ENCODE measurements at places on chromosomes 13 and 19.

DNA sequence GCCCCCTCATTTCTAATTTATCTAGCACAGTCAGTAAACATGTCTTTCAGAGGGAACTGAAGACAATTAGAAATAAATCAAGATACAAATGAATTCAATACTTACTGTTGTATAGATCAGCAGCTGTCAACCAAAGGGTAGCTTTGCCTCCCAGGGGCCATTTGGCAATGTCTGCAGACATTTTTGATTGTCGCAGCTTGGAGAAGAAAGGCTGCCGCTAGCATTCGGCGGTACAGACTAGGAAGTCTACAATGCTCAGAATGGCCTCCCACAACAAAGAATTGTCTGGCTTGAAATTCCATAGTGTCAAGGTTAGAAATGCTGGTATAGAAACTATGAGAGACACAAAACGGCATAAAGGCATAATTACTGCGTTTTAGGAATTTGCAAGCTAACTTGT, 91.6 kb downstream of the RGCC start:
- no peak for DNase-seq

GRCh38 chr13:111861766-111862366, 205.1 kb upstream of the SOX1 start:
- DNase-seq = no peak

- no peak for DNase-seq
These were observed 272.7 kb downstream of the DIAPH3 start for GRCh38 chr13:59891053-59891452.

DNA sequence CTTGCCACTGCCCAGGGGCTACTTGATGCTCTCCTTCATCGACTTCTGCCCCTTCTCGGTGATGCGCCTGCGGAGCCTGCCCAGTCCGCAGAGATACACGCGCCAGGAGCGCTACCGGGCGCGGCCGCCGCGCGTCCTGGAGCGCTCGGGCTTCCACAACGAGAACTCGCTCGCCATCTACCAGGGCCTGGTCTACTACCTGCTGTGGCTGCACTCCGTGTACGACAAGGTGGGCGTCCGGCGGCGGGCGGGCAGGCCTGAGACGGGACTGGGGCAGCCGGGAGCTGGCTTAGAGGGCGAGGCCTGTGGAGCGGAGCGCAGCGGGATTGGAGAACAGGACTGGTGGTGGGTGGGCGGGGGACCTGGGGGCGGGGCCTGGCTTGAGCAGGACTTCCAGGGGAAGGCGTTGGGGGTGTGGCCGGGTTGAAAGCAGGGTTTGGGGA, 12.7 kb upstream of the PSMD8 start:
- peak; percentile 31 for DNase-seq

GRCh38 chr13:36057041-36057440, 74.1 kb downstream of the DCLK1 start:
- DNase-seq = no peak

DNA sequence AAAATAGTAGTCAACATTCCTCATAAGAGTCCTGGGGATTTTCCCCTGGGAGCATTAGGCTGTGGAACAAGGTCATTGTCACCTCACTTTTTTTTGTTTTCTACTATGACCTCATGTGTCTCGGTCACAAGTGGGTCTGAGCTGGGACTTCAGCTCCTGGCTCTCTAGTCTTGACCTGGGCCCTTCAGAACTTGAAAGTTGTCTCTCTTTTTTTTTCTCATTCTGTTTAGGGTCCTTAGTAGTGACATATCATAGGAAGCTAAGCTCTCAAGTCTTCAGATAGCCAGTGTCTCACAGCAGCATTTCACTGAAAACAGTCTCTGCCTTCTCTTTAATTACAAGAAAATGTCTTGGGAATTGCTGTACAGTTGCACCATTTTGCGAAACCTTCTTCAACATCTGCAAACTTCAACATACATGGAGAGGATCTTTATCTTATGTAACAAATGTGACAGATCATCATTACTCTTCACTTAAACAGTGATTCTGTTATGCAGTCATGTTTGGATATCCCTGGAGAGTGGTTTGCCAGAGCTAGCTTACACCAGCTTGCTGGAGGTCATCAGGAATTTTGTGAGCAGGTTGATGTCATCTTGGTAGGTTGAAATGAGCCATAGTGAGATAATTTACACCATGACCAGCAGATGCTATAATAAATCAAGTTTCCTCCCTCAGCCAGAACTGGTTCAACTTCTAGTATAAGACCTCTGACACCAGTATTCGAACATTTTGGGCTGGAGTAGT, 131.5 kb downstream of the GPC5 start:
- DNase-seq = no peak

DNA sequence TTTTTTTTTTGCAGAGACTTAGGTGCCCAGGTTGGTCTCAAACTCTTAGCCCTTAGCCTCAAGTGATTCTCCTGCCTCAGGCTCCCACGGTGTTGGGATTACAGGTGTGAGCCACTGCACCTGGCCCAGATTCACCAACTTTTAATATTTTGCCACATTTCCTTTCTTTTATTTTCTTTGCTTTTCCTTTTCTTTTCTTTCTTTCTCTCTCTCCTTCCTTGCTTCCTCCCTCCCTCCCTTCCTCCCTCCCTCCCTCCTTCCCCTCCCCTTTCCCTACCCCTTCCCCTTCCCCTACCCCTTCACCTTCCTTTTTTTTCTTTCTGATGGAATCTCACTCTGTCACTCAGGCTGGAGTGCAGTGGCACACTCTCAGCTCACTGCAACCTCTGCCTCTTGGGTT, 35.3 kb downstream of the BICRA start:
- DNase-seq = no peak

- no peak for DNase-seq
These were observed 60.9 kb downstream of the STARD13 start for GRCh38 chr13:33224686-33225085.

DNA sequence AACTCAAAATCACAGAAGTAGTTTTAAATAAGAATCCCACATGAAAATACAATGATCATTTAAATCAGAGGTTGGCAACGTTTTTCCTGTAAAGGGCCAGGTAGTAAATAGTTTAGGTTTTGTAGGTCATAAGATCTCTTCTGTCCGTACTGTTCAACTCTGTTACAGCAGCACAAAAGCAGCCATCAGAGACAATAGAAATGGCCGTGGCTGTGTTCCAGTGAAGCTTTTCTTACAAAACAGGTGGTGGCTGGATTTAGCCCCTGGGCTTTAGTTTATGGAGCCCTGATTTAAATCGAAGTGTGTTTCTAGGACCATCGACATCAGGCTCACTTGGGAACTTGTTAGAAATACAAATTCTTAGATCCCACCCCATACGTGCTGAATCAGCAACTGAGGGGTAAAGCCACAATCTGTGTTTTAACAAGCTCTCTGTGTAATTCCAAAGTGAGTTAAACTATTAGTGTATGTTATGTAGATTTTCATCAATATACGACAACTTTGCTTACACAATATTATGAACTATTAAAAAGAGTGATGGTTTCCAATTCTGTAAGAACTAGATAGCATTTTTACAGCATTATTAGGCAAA, 54.8 kb upstream of the MIR17HG start:
- DNase-seq = no peak

- DNase-seq = peak; percentile 47
These were observed 7.5 kb upstream of the GPR183 start for GRCh38 chr13:99314640-99315176.

DNA sequence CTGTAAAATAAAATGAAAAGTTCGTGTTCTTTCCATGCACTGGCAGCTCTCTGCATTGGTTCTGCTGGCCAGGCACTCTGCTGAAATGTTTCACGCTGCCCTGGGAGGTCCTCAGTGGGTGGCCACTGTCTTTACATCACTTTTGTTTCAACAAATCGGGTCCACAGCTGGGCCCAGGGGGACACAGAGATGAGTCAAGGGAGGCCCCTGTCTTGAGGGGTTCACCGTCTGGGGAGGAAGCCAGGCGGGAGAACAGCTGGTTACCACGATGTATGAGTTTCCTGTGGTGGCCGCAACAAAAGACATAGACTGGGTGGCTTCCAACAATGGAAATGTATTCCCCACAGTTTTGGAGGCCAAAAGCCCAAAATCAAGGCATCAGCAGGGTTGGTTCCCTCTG, 5.1 kb upstream of the KLF2 start:
- no peak for DNase-seq

- no peak for DNase-seq
These were observed 43.0 kb downstream of the COL4A2 start for GRCh38 chr13:110350049-110350448.

- no peak for DNase-seq
These were observed 47.6 kb downstream of the CHST8 start for GRCh38 chr19:33669376-33669775.

DNA sequence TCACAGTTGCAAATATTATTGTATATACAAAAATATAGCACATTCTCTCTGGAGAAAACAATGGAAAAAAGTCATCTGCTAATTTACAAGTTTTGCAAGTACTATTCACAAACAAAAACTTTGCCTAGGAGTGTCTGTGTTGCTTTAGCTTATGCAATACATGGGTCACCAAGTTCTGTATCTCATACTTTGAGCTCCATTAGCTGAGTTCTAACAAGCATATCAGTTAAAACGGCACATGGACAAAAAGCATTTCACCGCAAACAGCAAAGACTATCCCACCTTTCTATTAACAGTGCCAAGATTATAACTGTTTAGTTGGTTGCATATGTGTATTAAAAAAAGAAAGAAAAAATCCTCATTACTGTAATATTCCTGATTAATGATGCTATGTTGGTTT, 4.6 kb downstream of the SPRY2 start:
- DNase-seq = no peak

DNA sequence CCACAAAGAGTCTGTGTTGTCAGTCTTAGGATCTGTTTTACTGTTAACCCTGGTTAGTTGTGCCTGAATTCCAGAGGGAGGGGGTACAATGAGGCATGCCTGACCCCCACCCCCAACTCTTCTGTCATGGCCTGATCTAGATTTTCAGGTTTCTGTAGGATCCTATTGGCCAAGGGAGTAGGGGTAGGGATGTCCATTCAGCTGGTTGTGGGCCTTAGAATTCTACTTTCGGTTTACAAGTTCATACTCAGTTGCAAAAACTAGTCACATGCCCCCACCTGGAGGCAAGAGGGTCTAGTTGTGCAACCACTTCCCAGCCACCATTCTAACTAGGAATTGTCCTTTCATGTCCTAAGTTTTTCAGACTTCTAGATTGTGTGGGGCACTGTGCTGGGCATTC, 94.3 kb upstream of the MBNL2 start:
- DNase-seq = no peak
